ENCODE measurements at places on chromosomes 4 and X.
A peak's percentile ranks its signal among the peaks of the same experiment; 100 is the strongest.

DNA sequence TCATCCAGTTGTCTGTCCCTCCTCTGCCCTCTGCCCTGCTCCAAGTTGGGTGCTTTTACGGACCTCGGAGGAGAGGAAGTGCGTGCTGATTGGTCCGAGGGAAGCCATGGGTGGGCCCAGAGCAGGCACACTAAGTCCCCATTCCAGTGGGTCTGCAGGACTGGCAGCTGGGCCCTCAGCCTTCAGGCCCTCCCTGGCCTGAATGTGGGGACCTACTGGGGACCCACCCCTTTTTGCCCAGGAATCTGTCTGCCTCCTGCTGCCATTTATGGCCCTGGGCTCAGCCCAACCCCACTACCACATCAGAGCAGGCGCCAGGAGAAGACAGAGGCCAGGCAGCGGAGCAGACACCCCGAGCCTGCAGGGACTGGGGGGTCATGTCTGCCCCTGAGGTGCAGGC is 169.6 kb downstream of the TEX13A start:
- DNase-seq = no peak

DNA sequence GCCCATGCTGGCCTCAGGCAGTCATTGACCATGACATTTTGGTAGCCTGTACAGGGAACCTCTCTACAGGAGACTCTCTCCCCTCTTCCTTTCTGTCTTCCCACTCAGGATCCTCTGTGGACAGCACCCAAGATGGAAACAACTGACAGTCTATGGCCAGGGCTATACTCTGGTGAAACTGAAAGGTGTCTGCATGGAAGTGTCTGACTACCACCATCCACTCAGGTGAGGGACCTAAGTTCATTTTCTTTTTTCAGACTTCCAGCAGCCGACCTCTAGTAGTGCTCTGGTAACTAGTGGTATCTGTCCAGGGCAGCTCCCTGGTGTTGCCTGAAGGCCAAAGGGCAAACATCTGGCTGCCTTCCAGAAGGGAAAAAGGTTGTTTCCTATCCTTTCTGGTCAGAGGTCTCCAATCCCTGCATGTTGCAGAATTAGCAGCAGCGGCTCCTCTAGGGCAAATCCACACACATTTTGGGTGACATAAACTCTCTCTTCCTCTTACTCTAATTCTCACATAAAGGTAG is 804.5 kb downstream of the C4orf33 start:
- DNase-seq = no peak

DNA sequence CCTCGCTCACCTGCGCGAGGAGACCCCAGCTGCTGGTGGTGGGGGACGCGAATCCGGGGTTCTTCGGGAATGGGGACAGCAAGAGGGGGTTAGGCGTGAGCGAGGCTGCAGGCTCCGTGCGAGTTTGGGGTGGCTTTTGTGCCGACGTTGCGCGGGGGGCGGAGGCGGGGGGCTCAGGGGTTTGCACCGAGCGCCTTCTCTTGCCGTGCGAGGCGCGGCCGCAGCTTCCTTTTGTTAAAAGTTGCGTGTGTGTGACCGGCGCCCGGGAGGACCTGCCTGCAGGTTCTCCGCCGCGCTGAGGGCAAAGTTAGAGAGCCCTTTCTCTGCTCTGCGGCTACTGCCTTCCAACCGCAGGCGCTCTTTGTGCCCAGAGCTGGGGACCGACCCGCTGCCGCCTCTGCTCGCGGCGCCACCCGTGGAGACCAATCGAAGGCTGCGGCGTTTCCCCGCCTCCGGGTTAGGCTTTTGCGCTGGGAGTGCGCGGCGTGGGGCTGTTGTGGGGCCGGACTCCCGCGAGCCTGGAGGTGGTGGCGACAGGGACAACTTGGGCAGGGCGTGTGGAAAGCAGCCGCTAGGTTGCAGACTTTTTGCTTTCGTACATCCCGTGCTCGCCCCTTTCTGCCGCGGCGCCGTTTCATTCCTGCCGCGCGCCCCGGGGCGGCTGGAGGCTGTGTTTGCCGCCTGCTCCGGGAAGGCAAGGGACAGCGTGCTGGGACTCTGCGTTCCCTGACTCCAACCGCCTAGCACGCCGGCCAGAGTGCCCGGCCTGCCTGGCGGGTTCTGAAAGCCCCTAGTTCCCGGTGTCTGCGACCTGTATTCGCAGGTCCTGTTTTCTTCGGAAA is 716 bp downstream of the KIT start:
- peak; percentile 54 for DNase-seq

GRCh38 chr4:157242871-157243270 is 22.3 kb downstream of the GRIA2 start:
- no peak for DNase-seq

DNA sequence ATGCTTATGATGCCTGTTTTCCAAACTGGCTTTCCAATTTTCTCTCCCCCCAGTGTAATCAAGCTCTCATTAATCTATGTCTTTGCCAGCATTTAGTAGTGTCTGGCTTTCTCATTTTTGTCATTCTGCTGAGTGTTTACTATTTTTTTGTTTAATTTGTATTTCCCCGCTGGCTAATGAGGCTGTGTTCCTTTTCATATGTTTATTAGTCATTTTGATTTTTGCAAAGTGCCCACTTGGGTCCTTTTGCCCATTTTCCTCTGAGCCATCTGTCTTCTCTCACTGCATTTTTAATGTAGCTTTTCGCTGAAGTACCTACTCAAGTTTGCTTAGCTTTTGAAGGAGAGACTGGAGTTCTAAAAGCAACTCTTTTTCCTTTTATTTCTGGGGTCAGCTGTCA is 14.7 kb downstream of the DCK start:
- no peak for DNase-seq

- no peak for DNase-seq
These were observed 113.3 kb downstream of the ELOVL6 start for GRCh38 chr4:110085131-110085530.

DNA sequence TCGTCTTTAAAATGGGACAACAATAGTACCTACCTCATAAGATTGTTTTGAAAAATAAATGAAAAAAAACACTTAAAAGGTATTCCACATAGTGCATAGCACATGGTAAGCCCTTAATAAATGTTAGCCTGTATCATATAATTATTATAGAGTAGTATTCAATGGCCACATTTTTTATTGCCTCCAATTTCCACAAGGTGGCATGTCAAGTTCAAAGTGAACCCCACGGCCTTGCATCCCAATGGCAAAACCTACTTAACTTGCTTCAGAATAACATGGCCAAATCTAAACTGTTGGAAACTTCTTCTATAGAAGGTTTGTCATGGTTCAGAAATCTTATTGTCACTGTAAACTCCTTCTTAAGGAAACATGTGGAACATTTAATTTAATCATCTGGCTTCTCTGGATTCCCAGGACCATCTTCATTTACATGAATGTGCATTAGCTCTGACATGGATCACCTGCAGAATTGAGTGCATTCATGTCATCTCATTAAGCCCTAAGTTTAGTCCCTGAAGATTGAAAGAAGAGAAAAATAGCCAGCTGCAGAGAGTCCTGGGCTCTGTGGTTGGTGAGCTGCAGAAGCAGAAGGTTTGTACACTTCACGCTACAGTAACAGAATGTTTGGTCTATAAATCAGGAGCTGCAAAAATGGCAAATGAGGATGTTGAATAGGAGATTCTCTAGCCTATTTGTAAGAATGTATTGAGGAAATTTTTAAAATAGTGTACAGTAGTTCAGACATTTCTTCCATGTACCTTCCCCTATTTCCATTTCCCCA is 61.0 kb downstream of the ANXA3 start:
- no peak for DNase-seq

GRCh38 chr4:165680821-165681220 is 192.2 kb upstream of the TLL1 start:
- DNase-seq = no peak

DNA sequence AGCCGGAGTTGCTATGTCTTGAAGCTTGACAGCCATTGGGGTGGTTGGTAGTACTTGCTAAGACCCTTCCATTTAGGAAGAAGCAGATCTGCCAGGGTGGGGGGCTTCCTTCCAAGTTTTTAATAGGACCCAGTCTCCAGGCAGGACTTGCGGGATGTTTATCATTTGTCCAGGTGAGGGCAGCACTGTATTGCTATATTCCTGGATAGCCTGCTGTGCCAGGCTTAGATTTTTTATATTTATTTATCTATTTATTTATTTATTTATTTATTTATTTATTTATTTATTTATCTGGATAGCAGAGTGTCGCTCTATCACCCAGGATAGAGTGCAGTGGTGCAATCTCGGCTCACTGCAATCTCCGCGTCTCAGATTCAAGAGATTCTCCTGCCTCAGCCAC is 87.4 kb upstream of the CT45A1 start:
- DNase-seq = no peak

DNA sequence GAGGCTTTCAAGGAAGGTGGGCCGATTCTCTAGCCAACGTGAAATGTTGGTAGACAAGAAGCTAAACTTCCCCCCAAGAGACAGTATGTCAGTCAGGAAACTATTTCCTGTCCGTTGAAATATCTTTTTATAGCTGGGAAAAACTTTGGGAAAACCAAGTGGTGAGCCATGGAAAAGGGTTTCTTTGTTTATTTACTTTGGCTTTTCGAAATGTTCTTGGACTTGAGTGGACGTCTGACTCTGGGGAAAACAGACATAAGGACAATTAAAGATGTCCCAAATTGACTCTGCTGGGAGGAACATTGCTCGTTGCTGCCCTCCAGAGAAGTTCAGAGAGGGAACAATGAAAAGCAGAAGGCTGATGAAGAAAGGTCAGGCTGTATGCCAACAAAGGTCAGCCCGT is 295.4 kb downstream of the RAPGEF2 start:
- DNase-seq = no peak

DNA sequence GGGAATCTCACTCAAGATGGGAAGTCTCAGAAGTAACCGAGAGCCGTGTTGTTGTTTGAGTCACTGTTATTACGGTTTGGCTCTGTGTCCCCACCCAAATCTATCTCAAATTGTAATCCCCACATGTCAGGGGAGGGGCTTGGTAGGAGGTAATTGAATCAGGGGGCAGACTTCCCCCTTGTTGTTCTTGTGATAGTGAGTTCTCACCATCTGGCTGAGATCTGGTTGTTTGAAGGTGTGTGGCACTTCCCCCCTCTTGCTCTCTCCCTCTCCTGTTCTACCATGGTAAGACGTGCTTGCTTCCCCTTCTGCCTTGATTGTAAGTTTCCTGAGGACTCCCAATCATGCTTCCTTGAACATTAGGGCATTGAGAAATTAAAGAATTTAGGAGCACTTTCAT is 37.0 kb downstream of the HAND2 start:
- no peak for DNase-seq

- no peak for DNase-seq
These were observed 154.6 kb downstream of the ATOH1 start for GRCh38 chr4:93983140-93983539.

- no peak for DNase-seq
These were observed 110.6 kb downstream of the NEXMIF start for GRCh38 chrX:74814681-74815080.

DNA sequence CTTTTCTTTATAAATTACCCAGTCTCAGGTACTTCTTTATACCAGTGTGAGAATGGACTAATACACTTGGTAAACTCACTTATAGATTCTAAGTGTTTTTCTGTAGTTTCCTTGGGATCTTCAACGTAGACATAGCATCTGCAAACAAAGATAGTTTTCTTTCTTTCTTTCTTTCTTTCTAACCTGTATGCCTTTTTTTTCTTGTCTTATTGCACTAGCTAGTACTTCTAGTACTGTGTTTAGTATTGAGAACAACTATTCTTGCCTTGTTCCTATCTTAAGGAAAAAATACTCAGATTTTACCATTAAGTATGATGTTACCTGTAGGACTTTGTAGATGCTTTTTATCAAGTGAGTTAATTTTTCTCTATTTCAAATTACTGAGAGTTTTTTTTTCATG is 102.2 kb downstream of the EDA start:
- DNase-seq = no peak

DNA sequence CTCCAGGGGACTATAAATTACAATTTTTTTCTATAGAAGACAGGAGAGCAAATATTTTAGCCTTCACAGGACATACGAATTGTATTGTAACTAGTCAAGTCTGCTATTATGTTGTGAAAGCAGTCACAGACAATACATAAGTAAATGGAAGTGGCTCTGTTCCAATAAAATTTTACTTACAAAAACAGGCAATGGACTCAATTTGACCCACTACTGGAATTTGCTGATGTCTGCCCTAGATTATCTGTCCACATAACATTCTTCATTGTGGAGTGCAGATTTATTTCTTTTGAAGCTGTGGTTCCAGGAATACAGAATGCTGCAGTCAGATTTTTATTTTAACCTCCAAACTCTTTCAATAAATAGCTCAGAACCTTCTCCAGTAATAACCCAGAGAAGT is 330.3 kb downstream of the PPP4R3C start:
- DNase-seq = no peak

GRCh38 chr4:13174926-13175325 is 309.2 kb downstream of the RAB28 start:
- no peak for DNase-seq

- peak; percentile 19 for DNase-seq
These were observed 51.3 kb downstream of the SH3RF1 start for GRCh38 chr4:169219440-169219839.

GRCh38 chr4:125306533-125306932 is 8.2 kb upstream of the FAT4 start:
- no peak for DNase-seq

- DNase-seq = peak; percentile 57
These were observed 32.2 kb upstream of the XPNPEP2 start for GRCh38 chrX:129706400-129707072.

- no peak for DNase-seq
These were observed 181.0 kb downstream of the CHRDL1 start for GRCh38 chrX:110614596-110614995.

DNA sequence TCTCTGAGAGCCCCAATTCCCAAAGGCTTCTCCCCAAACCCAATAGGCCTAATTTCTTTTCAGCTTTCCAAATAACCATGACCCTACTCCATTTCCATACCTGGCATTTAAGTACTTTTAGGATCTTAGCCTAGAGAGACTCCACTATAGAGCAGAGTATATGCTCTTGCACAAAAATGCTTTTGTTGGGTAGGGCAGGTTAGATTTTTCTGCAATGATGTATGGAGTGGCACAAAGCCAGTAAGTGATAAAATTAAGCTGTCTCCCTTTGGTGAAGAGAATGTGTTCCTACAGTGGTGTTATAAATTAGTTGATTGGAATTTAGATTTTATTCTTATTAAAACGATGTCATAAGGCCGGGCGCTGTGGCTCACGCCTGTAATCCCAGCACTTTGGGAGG is 124.9 kb downstream of the INPP4B start:
- no peak for DNase-seq

DNA sequence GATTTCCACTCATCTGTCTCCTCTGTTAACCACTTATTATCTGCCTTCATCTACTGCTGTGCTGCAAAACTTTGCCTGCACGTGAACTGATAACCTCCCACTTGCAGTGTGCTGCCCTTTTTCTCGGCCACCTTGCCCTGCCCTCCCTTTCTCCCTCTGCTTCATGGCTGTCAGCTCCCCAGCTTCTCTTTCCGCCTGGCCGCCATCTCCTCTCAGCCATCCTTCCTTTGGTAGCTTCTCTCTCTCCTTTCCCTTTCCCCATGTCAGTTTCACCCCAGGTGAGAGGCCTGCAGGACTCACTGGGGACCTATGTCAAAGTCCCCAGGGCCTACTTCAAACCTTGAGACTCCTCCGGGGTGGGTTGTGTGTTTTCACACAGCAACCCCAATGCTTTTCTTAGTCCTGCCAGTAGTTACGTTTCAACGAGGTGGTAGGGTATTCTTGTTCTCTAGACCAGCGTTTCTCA is 6.6 kb downstream of the MSL3 start:
- DNase-seq = no peak

All from anterior cingulate cortex (tissue), 58 donors.